ENCODE measurements at places on chromosomes 6 and 20.
A peak's percentile ranks its signal among the peaks of the same experiment; 100 is the strongest.

- DNase-seq, result no peak
Observed at GRCh38 chr6:112562301-112563231, 215.4 kb downstream of the RFPL4B start.

DNA sequence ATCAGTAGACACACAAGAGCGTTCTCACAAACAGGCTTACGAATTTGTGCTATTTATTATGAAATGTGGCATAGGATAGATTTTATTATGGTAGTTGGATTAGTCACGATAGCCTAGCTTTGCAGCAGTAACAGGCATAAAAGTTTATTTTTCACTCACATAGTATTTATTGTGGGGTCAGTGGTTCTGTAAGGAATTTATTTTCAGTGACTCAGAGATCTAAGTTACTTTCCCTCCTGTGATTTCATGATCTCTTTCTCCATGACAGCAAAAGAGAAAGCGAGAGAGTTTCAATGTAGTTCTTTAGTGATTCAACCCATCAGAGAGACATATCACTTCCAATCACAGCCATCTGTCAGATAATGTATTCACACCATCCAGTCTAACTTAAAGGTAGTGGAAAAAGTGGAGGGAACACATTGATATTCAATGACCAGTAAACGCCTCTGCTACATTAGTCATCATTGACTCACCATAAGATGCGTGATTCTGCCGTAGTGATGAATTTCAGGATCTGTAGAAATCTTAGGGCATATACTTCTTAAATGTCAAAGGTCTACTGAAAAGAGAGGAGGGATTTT lies 605.5 kb downstream of the HDGFL1 start:
- no peak for DNase-seq

- no peak for DNase-seq
Observed at GRCh38 chr6:14077193-14077867, 40.2 kb upstream of the CD83 start.

- DNase-seq, result no peak
Observed at GRCh38 chr6:143059663-143060353, 881 bp upstream of the AIG1 start.

DNA sequence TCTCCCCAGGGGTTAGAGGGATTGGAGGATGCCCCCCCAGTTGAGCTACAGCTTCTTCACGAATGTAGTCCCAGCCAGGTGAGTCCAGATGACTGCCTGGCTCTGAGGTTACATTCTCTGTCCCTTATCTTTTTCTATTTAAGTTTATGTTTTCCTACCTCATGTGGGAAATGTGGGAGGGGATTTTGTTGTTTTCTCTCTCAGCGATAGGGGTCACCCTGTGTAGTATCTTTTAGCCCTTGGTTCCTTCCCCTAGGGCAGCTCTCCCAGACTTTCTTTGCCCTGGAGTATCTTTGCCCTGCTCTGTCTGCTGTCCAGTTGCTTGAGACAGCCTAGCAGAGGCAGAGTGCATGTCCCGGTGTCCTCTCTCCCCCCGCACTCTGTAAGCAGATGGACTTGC lies 5.8 kb downstream of the FANCE start:
- no peak for DNase-seq

- no peak for DNase-seq
Observed at GRCh38 chr6:109454496-109455436, 806 bp downstream of the MICAL1 start.

- peak; percentile 37 for DNase-seq
Observed at GRCh38 chr6:125197795-125198269, 44.3 kb downstream of the TPD52L1 start.

DNA sequence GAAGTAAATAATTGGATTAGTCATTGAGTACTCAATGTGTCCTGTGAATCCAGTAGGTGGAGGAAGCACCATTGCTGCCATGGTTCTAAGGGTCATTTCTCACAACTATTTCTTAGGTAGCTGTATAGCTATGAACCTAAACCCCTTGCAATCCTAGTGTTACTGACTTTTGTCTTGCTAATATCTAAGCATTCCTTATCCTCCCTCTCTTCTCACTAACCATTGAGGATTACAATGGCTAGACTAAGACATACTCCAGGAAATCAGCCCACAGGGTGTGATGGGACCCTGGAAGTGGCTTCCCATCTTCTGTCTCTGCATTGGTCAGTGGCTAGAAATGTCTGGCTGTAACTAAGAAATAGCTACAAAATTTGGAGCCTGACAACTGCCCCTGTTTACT lies 27.3 kb upstream of the FOXA2 start:
- DNase-seq, result no peak

DNA sequence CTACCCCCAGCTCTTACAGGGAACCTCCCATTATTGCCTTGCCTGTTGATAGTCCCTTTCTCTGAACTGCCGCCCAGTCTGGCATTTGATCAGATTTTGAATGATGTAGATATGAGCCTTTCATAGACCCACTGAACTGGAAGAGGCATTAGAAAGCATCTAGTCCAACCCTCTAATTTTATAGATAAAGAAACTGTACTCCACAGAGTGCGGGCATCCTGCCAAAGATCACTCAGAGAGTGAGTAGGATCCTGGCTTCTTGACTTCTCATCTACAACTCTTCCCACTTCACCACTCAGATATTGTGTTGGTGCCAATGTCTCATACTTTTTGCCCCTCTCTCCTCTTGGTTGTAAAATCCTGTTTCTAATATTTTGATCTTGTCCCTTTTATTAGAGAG lies 179.2 kb upstream of the BMP2 start:
- no peak for DNase-seq

GRCh38 chr6:125701354-125701668 lies 48.1 kb upstream of the HEY2 start:
- DNase-seq, result no peak

GRCh38 chr6:39074486-39074885 lies 25.9 kb downstream of the GLP1R start:
- no peak for DNase-seq

DNA sequence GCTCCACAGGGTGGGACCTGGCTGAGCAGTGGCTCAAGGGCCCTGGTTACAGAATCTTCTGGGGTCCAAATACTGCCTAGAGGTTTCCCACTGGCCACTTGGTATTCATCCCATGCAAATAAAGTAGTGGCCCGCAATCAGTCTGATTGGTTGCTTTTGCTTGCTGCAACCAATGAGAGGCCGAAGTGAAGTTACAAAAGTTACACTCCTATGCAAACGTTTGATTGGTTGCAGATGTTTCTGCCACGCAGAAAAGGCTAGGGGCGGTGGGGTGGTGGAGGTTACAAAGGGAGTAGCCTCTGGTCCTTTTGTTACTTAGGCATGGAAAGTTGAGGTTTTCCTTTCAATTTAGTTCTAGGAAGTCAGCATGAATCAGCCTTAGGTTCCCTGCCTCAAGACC lies 3.6 kb upstream of the NHLRC1 start:
- DNase-seq, result no peak

GRCh38 chr6:164007881-164008280 lies 593.4 kb downstream of the QKI start:
- DNase-seq, result no peak

GRCh38 chr6:157187182-157188083 lies 135.9 kb downstream of the TMEM242 start:
- DNase-seq, result no peak

DNA sequence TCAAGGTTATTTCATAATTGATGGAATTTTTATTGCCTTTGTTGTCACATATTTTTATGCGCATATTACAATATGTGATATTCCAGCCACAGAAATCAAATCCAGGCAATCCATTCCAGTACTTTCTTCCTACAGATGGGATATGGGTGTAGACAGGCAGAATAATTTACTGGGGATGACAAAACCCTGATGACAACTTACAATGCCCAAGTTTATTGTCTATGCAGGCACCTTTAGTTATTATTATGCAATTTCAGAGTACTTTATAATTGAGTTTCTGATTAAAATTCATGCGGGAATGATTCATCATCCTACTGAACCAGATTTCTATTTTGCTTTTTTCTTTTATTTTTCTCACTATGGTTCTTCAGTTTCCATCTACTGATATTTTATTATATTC lies 358.7 kb downstream of the LMBRD1 start:
- no peak for DNase-seq

GRCh38 chr6:170080169-170080827 lies 210.6 kb downstream of the DLL1 start:
- DNase-seq, result no peak

GRCh38 chr6:159125014-159125609 lies 44.1 kb upstream of the FNDC1 start:
- no peak for DNase-seq

DNA sequence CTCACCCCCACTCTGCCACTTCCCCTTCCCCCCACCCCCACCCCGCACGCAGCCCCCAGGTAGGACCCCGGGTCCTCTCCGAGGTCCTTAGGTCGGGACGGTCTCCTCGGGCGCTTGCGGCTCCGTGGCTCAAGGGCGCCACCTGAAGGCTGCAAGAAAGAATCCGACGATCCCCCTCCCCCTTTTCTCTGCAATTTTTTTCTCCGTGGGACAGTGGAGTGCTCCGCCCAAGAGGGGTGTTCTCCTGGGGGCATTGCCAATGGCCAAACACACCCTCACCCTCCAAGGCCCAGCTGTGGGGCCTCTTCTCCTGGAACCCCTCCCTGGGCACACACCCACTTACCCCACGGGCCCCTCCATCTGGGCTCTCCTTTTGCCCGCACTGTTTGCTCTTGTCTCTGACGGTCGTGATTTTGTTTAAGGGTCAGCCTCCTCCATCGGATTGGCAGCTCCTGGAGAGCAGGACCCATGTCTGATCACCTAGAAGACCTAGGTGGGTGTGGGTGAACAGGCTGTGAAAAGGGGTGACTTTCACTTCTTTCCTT lies 1.1 kb upstream of the TMEM74B start:
- no peak for DNase-seq

DNA sequence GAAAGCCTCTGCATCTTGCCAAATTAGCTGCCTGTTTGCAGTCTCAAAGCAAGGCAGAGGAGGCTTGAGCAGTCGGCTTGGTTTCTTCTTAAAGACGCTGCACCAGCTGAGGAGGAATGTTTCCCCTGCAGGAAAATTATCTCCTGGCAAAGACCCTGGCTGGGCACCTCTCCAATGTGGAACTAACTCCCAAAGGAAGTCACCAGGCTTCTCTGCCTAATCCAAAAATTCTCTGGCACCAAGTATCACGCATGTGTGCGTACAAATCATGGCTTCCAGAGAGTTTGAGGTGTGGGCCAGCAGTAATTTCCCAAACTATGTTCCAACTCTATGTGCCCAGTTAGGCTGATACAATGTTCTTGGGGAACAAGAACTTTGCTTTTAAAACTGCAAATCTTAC lies 176.2 kb downstream of the KIF16B start:
- peak; percentile 77 for DNase-seq

GRCh38 chr20:57688295-57688694 lies 21.5 kb downstream of the PMEPA1 start:
- no peak for DNase-seq

- no peak for DNase-seq
Observed at GRCh38 chr6:41878961-41879405, 16.2 kb downstream of the USP49 start.

DNA sequence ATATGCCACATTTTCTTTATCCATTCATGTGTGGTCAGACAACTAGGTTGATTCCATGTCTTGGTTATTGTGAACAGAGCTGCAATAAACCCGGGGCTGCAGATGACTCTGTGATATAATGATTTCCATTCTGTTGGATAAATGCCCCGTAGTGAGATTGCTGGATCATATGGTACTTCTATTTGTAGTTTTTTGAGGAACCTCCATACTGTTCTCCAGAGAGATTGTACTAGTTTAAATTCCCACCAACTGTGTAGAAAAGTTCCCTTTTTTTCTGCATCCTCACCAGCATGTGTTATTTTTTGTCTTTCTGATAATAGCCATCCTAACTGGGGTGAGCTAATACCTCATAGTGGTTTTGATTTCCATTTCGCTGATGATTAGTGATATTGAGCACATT lies 62.2 kb upstream of the MAP3K4 start:
- no peak for DNase-seq

DNA sequence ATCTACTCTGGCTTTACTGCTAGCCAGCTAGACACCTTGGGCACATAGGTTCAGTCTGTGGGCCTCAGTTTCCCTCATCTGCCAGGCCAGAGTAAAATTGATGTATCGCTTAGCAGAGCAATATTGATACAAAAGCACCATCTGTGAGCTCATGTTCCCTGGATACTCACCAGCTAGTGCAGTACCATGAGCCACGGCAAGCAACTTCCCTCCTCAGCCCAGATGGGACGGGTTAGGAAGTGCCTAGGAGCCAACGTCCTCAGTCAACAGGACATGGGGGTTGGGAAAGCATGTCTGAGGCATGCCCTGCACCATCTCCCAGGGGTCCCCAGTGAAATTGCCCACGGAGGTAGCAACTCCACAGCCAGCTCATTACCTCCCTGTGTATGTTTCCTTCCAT lies 258.3 kb downstream of the ANKRD60 start:
- DNase-seq, result no peak

GRCh38 chr6:158569036-158569435 lies 9.1 kb downstream of the TMEM181 start:
- DNase-seq, result no peak

- DNase-seq, result no peak
Observed at GRCh38 chr20:3071610-3072529, at the start of gene OXT. TSS of gene OXT (plus strand) at chr20:3071620. CDS start at chr20:3071656, 36 bp downstream.

DNA sequence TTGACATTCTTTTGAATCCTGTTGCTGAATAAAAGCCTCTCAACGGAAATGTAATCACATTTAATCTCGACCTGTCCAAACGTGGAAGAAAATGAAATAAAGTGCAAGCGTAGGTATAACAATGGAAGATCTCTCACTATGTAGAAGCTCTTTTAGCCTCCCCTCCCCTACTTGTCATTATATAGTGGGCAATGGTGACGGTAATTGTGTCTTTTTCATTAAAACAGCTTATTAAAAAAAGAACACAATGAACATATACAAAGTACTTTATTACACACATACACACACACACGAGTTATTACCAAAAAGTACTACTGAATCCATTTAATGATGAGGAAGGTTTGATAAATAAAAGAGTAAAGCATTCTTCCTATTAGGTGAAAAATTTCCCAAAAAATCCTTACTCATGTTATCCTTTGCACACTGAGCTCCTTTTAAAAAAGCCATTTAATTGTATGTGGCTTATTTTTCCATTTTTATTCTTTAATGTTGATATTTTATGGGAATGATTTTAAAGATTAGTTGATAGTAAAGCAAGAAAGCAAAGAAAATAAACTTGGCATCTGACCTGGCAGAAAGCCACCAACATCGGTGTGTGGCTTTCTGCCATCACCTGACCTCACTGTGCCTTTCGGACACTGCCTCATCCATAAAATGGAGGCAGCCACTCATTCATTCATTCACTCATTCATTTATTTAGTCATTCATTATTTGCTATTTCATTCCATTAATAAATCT lies 493 bp upstream of the SGK1 start:
- DNase-seq, result no peak

DNA sequence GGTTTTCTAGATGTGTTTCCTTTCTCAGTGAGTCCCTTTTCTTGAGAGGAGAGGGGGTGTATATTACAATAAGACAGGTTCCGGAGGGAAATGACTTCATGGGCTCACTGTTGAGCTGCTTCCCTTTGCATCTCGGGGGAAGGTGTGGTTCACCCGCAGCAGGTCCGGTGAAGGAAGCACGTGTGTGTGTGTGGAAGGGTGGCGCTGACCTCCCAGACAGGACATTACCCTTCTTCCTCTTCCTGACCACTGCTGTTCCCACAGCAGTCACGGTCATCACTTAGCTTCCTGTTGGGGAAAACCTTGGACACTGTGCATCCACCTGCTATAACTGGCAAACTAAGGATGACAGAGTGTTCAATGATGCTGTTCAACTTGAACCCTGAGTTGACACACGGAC lies 83.6 kb downstream of the PLEKHG1 start:
- DNase-seq, result no peak

GRCh38 chr6:113187661-113188060 lies 669.5 kb upstream of the MARCKS start:
- DNase-seq, result no peak

- no peak for DNase-seq
Observed at GRCh38 chr20:53956013-53956715, 114.2 kb downstream of the BCAS1 start.

All from ascending aorta (tissue), 2 donors.